ENCODE measurements at places on chromosomes 12 and 14.

- peak; percentile 72 for DNase-seq
Measured at GRCh38 chr12:124863416-124864325, at the start of gene SCARB1. SCARB1 (minus strand) TSS chr12:124863864; CDS start chr12:124863720, 144 bp downstream.

GRCh38 chr14:87686746-87687145 is 306.2 kb downstream of the GALC start:
- DNase-seq: no peak

- DNase-seq: no peak
Measured at GRCh38 chr14:76974365-76974764, 54.1 kb downstream of the IRF2BPL start.

GRCh38 chr14:34496679-34497513 is 34.9 kb upstream of the SPTSSA start:
- no peak for DNase-seq

- DNase-seq: no peak
Measured at GRCh38 chr12:3571724-3572123, 80.7 kb downstream of the PRMT8 start.

- DNase-seq: no peak
Measured at GRCh38 chr12:12240662-12241340, 26.0 kb downstream of the LRP6 start.

DNA sequence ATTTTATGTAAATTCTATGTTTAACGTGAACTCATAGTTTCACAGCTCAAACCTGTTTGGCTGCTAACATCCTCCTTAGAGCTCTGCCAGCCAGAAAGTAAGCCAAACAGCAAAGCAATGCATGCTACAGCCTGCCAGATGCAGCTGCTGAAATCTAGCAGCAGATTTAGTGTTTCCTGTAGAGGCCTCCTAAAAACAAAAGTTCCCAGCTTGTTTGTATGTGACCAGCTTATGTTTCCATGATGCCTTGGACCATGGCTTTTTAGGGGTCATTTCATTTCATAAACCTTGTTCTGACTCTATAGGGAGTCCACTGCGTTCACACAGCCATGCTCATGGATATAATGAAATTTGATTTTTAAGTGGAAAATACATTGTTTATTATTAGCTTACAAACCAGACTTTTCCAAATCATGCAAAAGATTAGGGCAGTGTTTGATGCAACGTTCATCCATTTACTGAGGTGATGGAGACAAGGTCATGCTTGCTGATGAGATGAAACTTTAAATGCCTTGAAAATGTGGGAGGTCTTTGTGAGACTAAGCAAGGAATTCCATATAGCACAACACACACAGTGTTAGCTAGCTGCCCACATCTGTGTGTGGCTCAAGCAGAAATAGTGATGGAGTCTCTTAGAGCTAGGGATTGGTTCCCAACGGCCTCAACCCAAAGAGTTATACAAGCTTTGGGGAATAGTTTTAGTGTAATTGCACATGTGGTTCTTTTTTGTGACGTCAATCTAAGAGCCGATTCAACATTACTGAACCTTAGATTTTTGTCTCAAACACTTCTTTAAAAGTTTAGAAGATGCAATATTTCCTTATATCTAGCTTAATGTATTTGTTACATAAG is 157.5 kb upstream of the LRIG3 start:
- DNase-seq: no peak

- DNase-seq: no peak
Measured at GRCh38 chr12:93785249-93786010, 108.3 kb downstream of the CRADD start.

DNA sequence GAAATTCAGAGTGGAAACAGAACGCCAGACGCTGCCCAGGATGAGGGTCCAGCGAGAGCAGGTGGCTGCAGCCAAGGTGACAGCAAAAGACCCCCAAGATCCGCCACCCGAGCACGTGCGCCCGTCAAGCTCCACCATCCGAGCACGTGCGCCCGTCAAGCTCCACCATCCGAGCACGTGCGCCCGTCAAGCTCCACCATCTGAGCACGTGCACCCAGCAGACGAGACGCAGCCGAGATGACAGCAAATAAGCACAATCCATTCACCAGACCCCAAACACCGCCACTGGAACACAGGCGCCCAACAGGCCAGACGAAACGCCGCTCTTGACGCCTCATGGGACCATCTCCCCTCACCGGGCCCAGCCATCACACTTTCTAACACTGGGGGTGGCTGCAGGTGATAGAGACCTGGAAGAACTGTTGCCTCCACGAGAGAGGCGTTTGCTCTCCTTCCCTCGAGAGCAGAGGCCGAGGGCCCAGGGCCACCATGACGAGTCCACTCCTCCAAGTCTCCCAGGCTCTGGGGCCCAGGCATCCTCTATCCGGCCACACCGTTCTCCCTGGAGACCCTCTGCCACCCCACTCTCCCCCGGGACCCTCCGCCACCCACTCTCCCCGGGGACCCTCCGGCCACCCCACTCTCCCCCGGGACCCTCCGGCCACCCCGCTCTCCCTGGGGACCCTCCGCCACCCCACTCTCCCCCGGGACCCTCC is 62.1 kb upstream of the GALNT9 start:
- DNase-seq: no peak

DNA sequence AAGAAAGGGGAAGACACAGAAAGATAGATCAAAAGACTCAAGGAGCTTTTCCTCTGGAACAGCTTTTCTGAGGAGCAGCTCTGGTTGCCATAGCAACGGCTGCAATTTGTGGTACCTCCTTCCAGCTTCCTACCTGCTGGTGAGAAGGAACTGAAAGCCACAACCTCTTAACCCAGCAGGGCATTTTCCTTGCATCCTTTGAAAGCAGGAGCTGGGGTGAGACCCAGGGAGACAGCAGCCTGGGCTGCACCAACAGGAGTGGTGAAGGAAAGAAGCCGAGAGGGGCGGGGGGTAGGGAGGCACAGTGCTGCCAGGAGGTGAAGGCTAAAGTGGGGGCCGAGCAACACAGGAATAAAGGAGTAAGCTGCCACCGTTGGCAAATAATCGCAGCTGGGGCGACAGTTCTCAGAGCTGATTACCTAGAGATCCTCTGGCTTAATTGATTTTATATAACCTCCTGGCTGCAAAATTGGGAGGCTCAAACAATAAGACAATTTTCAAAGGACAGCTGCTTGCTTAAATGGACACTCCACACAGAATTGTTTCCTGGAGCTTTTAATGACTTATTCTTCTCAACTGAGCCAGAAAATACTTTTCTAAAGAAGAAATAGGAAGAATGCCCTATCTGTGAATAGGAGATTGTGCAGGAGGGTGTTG is 129.4 kb downstream of the RPAP3 start:
- DNase-seq: no peak

DNA sequence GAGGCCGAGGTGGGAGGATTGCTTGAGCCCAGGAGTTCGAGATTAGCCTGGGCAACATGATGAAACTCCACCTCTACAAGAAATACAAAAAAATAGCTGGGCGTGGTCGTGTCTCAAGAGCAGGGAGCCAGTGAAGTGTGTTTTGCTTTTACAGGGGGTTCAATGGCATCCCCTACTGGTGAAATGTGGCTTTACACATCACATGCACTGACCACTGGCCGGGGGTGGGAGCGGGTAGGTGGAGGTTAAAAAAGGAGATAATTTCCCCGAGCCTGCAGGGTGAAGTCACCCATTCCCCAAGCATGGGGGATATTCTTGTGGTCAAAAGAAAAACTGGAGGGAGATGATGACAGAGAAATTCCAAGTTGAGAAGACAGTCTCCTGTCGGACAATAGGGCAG is 63.6 kb upstream of the PWP1 start:
- no peak for DNase-seq
